CD4-positive, alpha-beta T cell treated with Interleukin-10 for 1 hour (primary cell): ENCODE measurements at places on chromosomes 1 and 21.

- DNase-seq: no peak
Observed at GRCh38 chr1:64984737-64985136, 18.4 kb upstream of the JAK1 start.

DNA sequence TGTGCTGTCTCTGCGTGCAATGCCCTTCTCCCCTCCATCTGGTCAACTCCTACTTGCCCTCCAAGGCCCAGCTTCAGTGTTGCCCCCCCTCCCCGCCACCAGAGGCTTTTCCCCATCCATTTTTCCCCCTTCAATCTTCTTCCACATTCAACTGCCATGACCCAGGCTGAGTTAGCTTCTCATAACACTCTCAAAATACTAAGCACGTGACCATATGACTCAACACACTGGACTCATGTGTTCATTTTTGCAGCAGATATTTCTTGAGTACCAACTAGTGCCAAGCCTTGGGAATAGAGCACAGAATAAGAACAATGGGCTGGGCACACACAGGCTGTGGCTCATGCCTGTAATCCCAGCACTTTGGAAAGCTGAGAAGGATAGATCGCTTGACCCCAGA lies 132.1 kb downstream of the IGSF21 start:
- DNase-seq: no peak

- no peak for DNase-seq
Observed at GRCh38 chr1:111976332-111976731, 13.1 kb downstream of the KCND3 start.

DNA sequence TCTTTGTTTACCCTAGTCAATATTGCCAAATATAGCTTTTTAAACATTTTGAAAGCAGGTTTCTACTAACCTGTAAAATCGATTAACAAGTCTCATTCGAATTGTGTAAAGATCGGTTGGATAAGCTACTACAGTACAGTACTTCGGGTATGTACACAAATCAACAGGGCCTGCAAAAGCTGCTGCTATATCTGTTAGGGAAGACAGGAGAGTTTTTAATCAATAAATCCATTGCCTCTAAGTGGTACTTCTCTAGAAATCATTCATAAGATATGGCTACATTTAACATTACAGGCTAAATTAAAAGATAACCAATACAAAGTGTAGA lies 34.8 kb upstream of the PSMG1 start:
- DNase-seq: no peak

GRCh38 chr1:118201524-118201923 lies 16.5 kb upstream of the SPAG17 start:
- no peak for DNase-seq

GRCh38 chr1:22398656-22399420 lies 52.8 kb upstream of the ZBTB40 start:
- DNase-seq: peak; percentile 18

DNA sequence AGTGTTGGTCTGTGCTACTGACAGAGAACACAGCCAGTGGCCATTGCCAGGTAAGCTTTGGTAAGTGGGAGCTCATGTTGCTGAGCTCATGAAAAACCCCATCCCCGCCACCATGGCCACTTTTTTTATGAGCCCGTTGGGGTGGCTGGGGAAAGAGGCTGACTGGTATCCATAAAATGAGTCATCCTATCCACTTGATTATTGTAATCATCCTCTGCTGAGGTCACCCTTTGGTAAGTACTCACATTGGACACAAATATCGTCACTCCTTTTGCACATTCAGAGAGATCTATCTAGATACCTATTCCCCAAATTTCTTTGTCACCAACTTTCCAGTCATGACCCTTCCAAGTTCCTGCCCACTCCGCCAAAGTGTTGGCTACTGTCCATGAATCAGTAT lies 22.0 kb downstream of the SLAMF7 start:
- no peak for DNase-seq
